Caudate nucleus (tissue), 63 donors: ENCODE measurements at places on chromosomes 4 and X.

DNA sequence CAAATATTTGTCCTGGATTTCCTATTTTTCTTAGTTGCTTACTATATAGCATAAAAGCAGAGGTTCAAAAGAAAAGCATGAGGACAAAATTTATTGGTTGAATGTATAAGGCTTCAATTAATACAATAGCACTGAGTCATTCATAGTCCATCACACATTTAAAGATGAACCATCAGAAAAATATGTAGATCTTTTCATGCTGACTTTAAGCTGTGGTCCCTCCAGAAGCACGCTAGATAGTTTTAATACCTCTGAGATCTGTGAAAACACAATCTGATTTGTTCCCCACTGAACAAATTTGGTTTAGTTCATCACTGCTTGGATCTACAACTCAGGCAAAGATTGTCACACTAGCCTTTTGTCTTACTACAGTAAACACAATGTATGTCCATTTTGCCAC is 377.2 kb upstream of the ANXA10 start:
- no peak for DNase-seq

- DNase-seq, result no peak
Observed at GRCh38 chrX:47218920-47219815, 687 bp downstream of the CDK16 start.

- no peak for DNase-seq
Observed at GRCh38 chrX:111869639-111870034, 6.3 kb upstream of the TRPC5OS start.

- DNase-seq, result no peak
Observed at GRCh38 chrX:16963216-16963615, 16.8 kb downstream of the REPS2 start.

DNA sequence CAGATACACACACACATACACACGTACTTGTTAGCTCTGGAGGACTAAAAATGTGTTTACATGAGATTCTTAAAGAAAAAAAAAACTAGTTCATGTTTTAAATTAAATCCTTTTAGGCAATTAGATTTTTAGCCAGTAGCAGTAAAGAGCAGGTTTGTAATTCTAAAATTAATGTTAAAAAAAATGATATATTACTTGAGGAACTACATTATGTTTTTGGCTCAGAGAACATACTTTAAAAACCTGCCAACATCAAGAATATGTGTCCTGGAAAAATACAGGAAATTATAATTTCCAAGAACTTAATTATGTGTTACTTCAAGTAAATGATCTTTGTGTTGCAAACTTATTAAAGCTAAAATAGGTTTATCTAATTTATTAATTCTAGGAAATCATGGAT is 594.3 kb upstream of the PCDH7 start:
- no peak for DNase-seq

DNA sequence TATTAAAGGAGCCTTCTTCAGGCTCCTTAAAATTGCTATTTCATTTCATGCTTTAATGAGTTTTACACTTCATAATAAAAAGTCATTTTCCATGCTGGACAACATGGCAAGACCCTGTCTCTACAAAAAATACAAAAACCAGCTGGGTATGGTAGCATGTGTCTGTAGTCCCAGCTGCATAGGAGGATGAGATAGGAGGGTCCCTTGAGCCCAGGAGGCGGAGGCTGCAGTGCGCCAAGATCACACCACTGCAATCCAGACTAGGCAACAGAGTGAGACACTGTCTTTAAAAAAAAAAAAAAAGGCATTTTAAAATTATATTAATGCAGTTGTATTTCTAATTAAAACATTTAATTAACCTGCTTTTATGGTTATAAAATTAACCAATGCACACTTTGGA is 49.2 kb downstream of the PDS5A start:
- DNase-seq, result no peak

- no peak for DNase-seq
Observed at GRCh38 chrX:5632061-5632614, 596.5 kb downstream of the NLGN4X start.

- no peak for DNase-seq
Observed at GRCh38 chrX:19964017-19964710, 26.7 kb downstream of the BCLAF3 start.

GRCh38 chr4:157882901-157883300 is 289.9 kb downstream of the GASK1B start:
- no peak for DNase-seq

- no peak for DNase-seq
Observed at GRCh38 chrX:1521459-1521956, 15.5 kb downstream of the P2RY8 start.

GRCh38 chr4:101039367-101039766 is 308.0 kb downstream of the PPP3CA start:
- no peak for DNase-seq

DNA sequence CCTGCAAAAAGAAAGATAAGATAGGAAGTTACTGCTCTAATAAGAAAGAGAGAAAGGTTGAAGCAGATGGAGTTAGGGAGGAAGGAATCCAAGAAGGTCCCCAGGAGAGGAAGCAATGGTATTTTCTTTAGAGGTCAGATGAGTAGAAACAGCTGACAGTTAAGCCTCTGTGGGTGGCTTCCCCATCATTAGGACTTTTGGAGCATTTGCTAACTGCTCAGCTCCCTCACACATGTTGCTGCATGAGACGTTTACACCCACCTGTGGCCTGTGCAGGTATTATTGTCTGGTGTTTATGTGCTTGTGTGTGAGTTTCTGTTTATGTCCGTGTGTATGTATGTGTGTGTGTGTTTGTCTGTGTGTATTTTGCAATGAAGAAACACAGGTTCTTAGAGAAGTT is 346.8 kb downstream of the RAB28 start:
- no peak for DNase-seq

GRCh38 chrX:132489578-132490419 is 961 bp upstream of the MBNL3 start:
- no peak for DNase-seq

- DNase-seq, result no peak
Observed at GRCh38 chr4:181672751-181673150, 570.5 kb upstream of the TENM3 start.

DNA sequence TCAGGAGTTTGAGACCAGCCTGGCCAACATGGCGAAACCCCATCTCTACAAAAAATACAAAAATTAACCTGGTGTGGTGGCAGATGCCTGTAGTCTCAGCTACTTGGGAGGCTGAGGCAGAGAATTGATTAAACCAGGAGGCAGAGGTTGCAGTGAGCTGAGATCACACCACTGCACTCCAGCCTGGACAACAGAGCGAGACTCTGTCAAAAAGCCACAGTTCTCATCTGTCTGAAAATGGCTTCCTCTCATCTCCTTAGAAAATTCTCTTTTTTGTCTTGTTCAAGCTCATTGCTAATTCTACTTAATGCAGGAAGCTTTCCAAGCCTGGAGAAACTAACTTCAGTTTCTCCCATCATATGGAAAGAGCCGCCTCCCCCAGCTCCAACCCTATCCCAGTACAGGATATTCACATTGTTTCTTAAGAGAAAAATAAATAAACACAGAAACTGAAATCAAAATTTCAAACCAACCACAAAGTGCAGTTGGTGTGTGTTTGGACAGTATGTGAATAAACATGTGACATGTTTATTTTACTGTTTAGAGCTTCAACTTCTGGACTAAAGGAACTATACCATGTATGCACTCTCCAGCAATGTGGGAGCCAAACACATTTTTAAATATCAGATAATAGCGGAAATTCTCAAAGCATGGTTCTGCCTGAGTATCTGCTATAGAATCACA is 55.0 kb upstream of the GAB1 start:
- no peak for DNase-seq

DNA sequence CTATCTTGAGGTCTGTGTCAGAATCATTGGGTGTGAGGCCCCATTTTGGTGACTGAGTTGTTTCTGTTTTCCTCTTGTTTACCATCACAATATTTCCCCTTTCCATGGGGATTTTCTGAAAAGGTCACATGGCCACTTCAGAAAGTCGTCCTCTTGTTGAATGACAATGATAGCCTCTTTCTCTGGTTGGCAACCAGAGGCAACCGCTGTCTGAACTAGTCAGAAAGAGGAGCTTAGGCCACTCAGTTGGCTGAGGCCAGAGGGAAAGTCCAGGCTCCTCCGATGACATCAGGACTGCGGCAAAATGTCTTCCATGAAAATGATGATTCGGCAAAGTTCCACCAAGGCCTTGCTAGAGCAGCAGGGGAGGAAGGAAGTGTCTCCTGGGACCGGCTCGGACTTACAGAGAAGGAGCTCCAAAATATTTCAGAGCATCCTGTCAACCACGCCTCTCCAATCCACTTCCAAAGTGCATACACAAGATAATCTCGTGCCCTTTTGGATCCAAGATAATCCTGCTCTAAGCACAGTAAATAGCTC is 19.1 kb upstream of the RBM47 start:
- DNase-seq, result no peak

GRCh38 chrX:19833034-19833677 is 54.2 kb downstream of the SH3KBP1 start:
- no peak for DNase-seq

DNA sequence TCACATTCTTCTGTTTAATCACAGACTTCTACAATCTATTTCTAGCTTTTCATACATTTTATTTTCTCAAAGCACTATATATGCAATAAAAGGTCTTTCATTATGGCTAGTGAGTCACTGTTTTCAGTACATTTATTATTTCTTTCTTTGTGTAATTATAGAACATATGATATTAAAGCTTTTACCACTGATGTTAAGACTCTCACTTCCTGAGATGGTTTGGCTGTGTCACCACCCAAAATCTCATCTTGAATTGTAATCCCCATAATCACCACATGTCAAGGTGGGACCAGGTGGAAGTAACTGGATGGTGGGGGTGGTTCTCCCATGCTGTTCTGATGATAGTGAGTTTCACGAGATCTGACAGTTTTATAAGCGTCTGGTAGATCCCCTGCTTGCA is 41.9 kb downstream of the UBA6 start:
- no peak for DNase-seq

DNA sequence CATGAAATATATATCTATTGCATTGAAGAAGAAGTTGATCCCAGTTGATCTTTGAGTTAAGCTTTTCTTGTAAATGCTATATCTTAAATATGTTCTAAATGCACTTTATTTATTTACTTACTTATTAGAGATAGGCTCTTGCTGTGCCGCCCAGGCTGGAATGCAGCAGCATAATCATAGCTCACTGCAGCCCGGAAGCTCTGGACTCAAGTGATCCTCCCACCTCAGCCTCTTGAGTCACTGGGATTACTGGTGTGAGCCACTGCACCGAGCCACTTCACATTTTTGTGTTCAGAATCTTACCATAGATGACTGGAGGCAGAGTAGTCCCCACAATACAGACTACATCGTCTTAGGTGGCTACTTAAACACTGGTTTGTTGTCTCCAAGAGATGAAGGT is 324.3 kb upstream of the SLIT2 start:
- no peak for DNase-seq

GRCh38 chr4:19262467-19262866 is 989.2 kb upstream of the SLIT2 start:
- DNase-seq, result no peak

GRCh38 chr4:113397114-113397701 is 347.8 kb downstream of the ANK2 start:
- no peak for DNase-seq

DNA sequence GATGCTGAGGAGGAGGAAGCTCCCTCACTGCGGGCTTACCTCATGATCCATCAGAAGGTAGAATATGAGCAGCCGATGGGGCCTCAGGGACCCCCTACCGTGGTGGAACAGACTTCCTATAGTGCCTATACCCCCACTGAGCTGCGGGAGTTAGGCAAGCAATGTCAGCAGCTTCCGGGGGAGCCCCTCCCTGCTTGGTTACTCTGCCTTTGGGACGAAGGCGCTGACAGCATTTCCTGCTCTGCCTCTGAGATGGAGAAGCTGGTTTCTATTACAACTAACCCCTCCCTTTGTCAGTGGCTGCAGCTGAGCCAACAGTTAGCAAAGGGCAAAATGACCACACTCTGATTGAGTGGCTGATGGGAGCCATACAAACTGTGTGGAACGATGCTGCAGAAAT is 430.7 kb downstream of the IDS start:
- DNase-seq, result no peak

- DNase-seq, result no peak
Observed at GRCh38 chr4:85557016-85557901, 82.3 kb downstream of the ARHGAP24 start.

- no peak for DNase-seq
Observed at GRCh38 chr4:13535118-13535517, 9.2 kb downstream of the NKX3-2 start.

- DNase-seq, result no peak
Observed at GRCh38 chr4:36919721-36920120, 324.8 kb upstream of the NWD2 start.

DNA sequence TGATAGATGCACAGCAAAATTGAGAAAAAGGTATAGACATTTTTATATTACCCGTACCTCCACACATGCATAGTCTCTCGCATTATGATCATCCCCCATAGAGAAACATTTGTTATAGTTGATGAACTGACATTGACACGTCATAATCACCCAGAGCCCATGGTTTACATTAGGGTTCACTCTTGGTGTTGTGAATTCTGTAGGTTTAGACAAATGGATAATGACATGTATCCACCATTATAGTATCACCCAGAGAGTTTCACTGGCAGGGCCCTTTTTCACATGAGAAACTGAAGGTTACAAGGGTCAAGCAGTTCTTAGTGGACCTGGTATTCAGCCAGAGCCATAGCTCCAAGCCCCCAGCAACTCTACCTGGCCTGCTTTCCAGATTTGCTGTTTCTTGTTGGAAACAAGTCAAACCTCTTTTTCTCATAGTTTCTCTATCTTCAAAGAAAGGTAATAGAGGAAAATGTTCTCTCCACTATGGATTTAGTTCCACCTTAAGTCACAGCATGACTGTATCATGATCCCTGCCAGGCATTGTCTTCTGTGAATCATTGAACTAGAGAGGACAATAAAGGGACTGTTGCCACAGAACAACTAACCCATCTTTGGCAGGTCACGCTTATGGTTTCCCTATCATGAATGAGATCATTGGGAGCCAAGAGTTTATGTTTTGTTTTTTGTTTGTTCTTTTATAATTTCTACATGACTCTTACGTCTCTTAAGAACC is 64.0 kb downstream of the HHIP start:
- peak; percentile 68 for DNase-seq

- DNase-seq, result no peak
Observed at GRCh38 chrX:146241902-146242301, 424.3 kb downstream of the SLITRK2 start.

DNA sequence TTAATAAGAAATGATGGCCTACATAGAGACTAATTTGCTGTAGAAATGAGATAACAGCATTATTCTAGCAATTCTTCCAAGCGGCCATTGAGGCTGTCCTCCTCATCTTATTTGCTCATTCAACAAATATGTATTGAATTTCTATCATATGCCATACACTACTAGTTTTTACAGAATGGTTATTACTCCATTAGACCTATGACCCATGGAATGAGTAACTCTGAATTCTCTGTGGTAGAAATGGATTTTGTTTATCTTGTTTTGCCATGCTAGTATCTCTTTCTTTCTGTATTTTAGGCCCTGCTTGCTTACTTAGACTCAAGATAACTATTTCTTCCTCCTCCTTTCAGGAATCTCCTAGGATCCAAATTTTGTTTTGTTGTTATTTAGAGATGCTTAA is 103.5 kb downstream of the RPA4 start:
- DNase-seq, result no peak

- DNase-seq, result no peak
Observed at GRCh38 chr4:40682290-40683101, 52.8 kb upstream of the RBM47 start.

GRCh38 chr4:140497405-140497746 is 717 bp downstream of the MGAT4D start:
- no peak for DNase-seq

GRCh38 chrX:84047339-84047738 is 140.7 kb downstream of the RPS6KA6 start:
- no peak for DNase-seq
